Stimulated activated CD8-positive, alpha-beta memory T cell treated with anti-CD3 and anti-CD28 coated beads, Interleukin-4, amount 100 ng/mL, for 4 hours (primary cell): ENCODE measurements at places on chromosomes 7 and 10.

- no peak for DNase-seq
Observed at GRCh38 chr7:37671876-37672275, 11.7 kb upstream of the GPR141 start.

GRCh38 chr7:68009716-68010115 is 1013.1 kb downstream of the TYW1 start:
- DNase-seq, result no peak

- no peak for DNase-seq
Observed at GRCh38 chr7:38907066-38907465, 1.9 kb downstream of the VPS41 start.

- no peak for DNase-seq
Observed at GRCh38 chr10:87508837-87509236, 4.1 kb downstream of the MINPP1 start.

GRCh38 chr7:117873310-117874190 is at the start of gene CTTNBP2:
TSS of gene CTTNBP2 (minus strand) at chr7:117873441. CDS start at chr7:117873415, 26 bp downstream.
- no peak for DNase-seq

GRCh38 chr7:19353180-19353579 is 208.0 kb upstream of the FERD3L start:
- no peak for DNase-seq

DNA sequence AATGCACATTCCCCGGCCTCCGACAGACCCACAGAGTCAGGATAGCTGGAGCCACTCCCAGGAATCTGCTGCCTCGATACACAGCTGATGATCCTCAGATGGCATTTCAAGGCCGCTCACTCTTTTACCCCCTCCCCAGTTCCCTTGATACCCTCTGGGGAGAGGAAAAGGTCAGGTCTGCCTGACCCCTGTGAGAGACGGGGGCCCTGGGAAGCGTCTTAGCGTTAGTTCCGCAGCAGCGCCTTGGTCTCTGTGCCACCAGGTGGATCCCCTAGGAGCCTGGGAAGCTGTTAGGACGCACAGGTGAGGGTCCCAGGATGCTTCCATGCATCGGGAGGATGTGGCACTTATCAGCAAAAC is 420.5 kb upstream of the FOXK1 start:
- no peak for DNase-seq

- no peak for DNase-seq
Observed at GRCh38 chr7:63041786-63042185, 956.9 kb upstream of the ZNF722 start.

- no peak for DNase-seq
Observed at GRCh38 chr10:14810969-14811953, 26.6 kb downstream of the CDNF start.

- DNase-seq, result no peak
Observed at GRCh38 chr10:129626309-129626708, 159.3 kb downstream of the MGMT start.

DNA sequence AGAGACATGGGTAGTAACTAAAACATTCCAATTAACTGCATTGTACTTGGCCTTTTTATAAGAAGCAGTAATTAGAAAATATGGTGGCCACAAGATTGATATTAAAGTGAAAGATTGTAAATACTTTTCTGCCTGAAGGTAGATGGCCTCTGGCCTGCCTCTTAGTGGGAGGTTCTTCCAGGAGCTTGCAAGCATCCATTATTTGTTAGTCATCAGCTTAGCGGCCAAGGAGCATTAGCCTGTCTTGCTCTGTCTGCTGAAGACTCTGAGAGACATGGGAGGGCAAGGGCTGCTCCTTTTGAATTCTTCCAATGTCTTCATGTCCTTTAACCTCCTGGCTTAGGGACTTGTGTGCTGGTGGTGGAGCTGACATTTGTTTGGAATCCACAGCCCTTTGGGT is 80.4 kb downstream of the TCF7L2 start:
- no peak for DNase-seq

DNA sequence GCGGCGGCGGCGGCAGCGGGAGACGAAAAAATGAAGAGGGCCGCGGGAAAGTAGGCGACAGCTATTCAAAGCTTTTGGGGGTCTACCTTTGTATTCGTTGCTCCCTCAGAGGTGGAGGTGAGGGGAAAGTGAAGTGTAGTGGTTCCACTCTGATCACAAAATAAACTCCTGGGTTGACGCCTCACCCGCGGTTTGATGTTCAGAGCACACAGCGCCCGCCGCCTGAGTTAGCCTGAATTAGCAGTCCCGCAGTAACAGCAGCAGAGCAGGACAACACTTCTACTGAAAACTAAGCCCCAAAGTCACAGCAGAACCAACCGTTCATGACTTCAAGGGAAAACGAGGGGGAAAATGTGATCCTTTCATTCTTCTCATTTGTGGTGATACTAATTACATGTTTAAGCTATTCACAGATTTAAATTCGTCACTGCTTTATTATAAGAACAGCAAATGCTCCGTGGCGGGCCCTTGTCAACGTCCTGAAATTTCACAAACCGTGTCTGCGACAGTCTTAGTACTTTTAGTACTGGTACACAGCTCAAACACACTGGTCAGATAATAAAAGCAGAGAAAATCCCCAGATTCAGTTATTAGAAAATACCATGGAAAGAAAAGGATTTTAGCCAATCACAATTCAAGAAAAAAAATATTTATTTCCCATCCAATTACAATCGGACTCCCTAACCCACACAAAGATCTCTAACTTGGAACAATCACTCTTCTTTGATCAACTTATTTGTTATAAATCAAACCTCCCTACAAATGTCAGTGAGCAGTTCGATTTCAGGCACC is 563 bp upstream of the JMJD1C start:
- no peak for DNase-seq

DNA sequence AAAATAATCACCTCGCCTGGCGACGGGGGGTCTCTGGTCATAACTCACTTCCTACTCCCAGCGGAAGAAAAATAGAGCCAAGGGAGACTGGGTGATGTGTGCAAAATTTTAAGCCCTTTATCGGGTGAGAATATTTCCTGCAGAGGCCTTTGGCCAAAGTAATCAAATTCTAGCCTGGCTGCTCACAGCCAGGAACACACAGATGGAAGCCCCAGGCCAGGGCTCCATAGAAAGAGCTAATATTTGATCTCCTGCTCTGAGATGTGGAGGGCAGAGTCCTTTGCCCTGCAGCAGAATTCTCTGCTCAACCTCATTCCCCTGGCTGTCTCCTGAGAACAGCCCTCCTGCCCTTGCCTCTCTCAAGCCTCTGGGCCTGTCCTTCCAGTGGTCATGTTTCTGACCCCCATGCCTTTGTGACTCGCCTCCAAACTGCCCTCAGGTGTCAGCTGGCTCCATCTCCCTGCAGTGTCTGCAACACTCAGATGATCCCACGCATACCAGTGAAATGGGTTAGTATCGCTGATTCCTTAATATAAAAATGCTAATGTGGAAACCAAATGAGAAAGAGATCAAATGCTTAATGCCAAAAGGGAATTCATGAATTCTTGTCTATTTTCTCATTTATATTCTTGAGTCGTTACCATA is 34.5 kb downstream of the FRMD4A start:
- no peak for DNase-seq

DNA sequence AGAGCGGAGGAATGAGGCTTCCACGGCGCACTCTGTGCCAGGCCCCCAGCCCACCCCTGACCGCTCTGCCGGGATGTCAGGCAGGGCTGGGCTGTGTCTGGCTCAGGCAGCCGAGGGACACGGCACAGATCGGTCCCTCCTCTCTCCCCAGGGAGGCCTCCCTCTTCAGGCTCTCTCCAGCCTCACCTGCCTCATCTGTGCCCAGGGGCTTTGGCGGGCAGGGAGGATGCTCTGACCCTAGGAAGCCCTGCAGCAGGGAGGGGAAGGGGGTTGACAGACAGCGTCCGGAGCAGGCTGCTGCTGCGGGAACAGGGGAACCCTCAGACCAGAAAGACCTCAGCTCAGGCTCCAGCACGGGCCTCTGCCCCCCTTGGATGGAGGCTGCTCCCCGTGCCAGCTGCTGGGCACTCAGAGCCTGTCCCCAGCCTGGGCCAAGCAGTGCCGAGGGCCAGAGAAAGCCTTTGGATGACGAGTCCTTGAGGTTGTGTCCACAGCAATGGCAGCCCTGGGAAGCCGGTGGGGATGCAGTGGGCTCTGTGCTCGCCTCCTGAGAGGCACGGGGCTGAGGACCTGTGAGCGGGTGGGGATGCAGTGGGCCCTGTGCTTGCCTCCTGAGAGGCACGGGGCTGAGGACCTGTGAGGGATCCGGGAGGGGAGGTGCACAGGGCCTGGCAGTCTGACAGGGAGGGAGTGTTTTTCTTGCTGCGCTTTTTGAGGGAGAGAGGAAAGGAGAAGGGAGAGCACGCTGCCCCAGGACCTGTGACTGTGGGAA is 66.9 kb downstream of the FOXL3 start:
- DNase-seq, result no peak
